Osteocyte (in vitro differentiated cells): ENCODE measurements at places on chromosomes 5 and 9.

- DNase-seq: no peak
Measured at GRCh38 chr9:35771534-35771933, 17.5 kb upstream of the MSMP start.

DNA sequence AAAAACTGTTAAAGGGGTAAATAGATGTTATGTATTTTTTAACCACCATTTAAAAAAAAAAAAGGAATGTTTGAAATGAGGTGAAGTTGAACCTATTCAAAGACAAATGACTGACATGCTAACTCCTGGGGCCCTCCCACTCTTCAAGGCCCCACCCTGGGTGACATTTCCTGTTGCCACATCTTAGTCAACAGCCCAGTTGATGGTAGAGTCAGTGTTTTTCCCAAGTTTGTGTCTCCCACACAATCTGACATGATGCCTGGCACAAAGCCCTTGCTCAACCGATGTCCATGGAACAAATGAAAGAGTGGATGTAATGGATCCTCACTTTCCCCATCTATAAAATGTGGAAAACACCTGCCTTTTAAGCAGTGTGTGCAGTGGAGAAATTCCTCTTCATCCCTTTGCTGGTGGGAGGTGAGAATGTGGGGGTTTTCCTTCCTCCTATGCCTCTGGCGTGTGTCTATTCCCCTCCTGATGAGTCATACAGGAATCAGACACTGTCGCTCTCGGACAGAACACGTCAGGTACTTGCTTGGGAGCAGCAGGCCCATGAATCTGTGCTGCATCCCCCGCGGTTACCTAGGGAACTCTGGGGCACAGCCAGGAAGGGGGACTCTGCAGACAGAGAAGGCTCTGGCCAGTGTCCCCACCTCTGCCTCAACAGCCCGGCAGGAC is 13.7 kb upstream of the ADRA1B start:
- DNase-seq: no peak

- DNase-seq: no peak
Measured at GRCh38 chr5:151093476-151093889, 12.6 kb upstream of the TNIP1 start.

GRCh38 chr9:105073147-105073546 is 145.2 kb upstream of the ABCA1 start:
- DNase-seq: no peak

GRCh38 chr5:154331232-154331631 is 114.6 kb upstream of the SAP30L start:
- no peak for DNase-seq
